ENCODE measurements at places on chromosomes 4 and X.

DNA sequence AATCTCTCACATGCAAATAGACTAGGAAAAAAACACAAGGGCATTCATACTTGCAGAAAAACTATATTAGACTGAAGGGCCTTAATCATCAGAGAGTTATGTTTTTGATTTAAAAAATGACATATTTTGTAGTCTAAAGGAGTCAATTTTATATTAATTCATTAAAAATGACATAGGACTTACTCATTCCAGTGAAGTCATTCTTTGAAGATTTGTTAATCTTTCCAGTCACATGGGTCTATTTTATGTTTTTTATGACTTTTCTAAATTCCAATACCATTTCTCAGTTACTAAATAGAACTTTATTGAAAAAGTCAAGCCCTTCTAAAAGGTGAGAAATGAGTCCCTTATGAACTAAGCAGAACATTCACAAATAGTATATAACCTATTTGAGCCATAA, 743.8 kb upstream of the INTU start:
- no peak for DNase-seq

DNA sequence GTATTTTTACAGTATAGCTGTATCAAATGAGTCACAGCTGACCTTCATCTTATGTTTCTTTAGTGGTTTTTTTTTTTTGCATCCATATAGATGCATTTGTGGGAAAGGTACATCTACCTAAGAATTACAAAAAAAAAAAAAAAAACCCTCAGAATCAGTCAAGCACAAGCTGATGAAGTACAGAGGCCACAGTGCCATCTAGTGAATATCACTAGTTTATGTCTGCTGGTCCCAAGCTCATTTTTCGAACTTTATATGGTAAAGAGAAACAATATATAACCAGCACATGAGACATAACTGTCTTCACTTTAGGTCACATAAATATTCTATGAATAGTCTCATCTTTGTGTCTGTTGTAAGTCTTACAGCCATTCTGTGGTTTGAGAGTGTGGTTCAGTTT, 220.1 kb downstream of the DLG3 start:
- DNase-seq: no peak

DNA sequence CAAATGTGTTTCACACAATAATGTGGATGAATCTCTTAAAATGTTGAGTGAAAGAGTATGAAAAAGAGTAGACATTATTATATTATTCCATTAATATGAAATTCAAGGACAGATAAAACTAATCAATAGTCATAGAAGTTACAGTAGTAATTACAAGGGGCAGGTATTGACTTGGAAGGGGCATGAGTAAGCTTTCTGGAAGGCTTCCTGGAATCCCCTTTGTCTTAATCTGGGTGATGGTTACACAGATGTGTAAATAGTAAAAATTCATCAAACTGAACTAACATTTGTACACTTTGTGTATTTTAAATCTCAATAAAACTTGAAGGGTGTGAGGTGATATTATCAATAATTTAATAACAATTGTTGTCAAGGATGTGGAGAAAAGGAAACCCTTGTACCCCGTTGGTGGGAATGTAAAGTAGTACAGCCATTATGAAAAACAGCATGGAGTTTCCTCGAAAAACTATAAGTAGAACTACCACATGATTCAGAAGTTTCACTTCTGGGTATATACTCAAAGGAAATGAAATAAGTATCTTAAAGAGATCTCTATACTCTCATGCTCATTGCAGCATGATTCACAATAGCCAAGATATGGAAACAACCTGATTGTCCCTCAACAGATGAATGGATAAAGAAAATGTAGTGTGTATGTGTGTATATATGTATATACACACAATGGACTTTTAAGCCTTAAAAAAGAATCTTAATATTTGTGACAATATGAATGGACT, 96.9 kb upstream of the MID1IP1 start:
- DNase-seq: no peak

- DNase-seq: no peak
These were observed 602.5 kb downstream of the KCTD8 start for GRCh38 chr4:43846111-43846587.

DNA sequence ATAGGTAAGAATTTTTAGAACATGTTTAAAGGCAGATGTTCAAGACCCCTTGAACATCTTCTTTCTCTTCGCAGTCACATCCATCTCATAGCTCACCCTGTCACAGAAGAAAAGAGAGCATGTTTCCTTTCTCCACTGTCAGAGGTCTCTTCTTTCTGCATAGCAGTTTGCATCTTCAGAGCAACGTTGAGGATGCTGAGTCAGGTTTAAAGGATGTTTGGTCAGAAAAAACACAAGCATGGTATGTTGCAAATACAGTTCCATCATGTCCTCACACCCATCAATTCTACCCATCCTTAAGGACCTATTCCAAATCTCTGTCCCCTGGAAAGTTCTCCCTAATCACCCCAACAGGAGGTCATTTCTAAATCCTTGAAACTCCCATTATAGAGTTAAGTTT, 84.8 kb downstream of the STOX2 start:
- DNase-seq: no peak

GRCh38 chr4:41590591-41590990, 52.6 kb downstream of the LIMCH1 start:
- DNase-seq: no peak

- DNase-seq: peak; percentile 44
These were observed 722 bp upstream of the EFHC2 start for GRCh38 chrX:44344194-44344593.

DNA sequence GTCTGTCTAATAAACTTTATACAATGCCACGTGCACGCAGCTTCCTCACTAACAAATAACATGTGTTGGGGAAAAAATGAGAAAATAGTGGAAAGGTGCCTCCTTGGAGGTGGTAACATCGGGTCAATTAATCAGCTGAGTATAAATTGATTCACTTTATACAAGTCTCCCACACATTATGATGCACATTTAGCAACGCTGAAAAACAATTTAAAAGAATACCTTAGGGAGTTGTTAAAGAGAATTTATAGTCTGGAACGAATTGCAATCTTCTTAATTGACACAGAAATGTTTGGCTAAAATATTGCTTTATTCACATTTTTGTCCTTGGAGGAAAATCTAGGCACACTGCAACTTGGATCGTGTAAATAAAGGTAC, 84.2 kb downstream of the HPRT1 start:
- DNase-seq: no peak

- DNase-seq: no peak
These were observed 4.2 kb upstream of the ZXDB start for GRCh38 chrX:57587607-57588006.

DNA sequence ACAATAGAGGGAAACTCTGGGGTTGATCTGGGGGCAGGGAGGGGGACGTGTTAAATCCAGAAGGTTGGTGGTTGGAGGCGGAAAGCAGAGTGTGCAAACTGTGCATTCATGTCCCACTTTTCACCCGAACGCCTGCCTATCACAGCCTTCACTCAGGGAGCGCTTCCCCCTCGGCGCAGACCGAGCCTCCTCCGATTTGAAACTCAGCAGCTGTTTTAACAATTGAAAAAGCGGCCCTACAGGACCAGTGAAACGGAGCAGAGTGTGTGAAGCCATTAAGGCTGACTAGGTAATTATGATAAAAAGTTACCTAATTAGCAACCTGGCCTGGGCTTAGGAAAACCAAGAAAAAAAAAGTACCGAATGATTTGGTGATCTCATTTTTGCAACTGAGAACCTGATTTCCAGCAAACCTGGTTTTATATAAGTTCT, 685 bp upstream of the NDNF start:
- DNase-seq: no peak

DNA sequence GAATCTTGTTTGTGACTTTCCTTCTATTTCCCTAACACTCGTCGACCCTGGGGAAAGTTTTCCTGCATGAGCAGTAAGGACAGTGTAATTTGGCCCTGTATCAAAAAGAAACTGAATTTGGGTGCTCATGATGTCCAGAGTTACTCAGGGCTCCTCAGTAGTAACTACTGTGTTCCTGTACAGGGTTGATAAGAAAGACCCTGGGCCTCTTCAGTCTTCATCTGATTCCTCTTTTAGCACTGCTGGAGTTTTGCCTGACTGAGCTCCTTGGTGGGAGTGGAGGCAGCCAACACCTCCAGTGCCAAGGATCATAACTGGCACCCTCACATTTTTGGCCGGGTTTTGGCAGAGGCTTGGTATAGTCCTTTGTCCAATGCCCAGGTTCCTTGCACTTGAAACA, 7.1 kb upstream of the AREG start:
- DNase-seq: no peak

DNA sequence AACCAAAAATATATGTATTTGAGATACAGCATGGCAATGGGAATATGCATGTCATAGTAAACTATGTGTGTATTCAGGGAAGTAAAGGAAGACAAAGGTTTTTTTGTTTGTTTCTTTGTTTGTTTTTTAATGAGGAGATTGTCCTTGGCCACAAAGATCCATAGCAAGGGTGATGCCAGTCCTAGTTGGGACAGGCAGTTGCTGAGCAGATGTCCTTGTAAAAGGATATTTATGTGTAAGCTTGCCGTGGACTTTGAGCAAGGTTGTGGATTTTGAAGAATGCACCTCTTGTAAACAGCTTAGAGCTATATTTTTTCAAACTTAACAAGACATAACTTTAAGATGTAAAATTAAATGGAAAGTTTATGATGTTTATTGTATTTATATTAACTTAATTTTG, 69.9 kb upstream of the GABRE start:
- no peak for DNase-seq

DNA sequence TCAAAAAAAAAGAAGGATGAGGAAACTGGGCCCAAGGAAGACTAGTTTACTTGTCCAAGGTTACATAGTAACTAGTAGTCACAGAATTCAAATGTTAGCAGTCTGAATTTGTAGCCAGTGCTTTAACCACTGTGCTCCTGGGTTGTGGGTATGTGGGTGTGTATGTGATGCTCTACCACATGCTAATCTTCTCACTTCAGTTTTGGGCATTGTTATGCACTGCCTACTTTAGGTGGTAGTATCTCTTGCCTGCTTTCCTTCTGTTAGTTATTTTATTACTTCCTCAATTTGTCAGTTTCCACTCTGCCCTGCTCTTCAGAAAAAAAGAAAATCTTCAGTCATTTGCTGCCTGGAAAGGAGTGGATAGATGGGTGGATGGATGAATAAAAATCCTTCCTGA, 219.2 kb downstream of the RPA4 start:
- no peak for DNase-seq

DNA sequence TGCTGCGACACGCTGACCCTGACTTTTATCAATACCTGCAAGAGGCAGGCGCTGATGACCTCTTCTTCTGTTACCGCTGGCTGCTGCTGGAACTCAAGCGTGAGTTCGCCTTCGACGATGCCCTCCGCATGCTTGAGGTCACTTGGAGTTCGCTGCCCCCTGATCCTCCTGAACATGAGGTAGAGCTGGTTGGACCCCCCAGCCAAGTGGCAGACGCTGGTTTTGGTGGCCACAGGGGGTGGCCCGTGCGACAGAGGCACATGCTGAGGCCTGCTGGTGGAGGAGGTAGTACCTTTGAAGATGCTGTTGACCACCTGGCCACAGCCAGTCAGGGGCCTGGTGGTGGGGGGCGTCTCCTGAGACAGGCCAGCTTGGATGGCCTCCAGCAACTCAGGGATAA, 14.2 kb upstream of the RBM3 start:
- DNase-seq: no peak

GRCh38 chr4:83362492-83363329, 28.1 kb upstream of the HPSE start:
- DNase-seq: no peak

- no peak for DNase-seq
These were observed 179.8 kb downstream of the SCFD2 start for GRCh38 chr4:53185869-53186585.

GRCh38 chrX:41164449-41164848, 79.2 kb downstream of the USP9X start:
- no peak for DNase-seq

- DNase-seq: no peak
These were observed 5.9 kb downstream of the ARHGEF38 start for GRCh38 chr4:105558277-105558676.

DNA sequence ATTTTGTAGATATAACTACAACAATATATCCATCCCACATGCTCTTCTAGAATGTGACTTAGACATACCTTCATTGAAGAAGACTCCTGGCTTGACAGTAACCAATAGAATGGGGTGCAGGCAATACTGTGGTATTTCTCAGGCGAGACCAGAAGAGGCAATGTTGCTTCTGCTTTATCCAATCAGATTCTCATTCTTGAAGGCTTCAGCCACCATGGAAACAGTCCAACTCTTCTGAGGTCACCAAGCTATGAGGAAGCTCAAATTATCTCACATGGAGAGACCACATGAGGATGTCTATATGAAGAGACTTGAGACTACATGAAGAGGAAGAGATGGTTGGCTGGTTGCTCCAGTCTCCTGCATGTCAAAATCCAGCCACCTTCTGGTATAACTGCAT, 469.9 kb downstream of the PCDH10 start:
- DNase-seq: no peak

- no peak for DNase-seq
These were observed 544.7 kb downstream of the NLGN4X start for GRCh38 chrX:5683996-5684395.

- no peak for DNase-seq
These were observed 42.0 kb upstream of the STPG2 start for GRCh38 chr4:98185279-98185678.

GRCh38 chrX:39840133-39840532, 257.6 kb downstream of the BCOR start:
- DNase-seq: no peak

DNA sequence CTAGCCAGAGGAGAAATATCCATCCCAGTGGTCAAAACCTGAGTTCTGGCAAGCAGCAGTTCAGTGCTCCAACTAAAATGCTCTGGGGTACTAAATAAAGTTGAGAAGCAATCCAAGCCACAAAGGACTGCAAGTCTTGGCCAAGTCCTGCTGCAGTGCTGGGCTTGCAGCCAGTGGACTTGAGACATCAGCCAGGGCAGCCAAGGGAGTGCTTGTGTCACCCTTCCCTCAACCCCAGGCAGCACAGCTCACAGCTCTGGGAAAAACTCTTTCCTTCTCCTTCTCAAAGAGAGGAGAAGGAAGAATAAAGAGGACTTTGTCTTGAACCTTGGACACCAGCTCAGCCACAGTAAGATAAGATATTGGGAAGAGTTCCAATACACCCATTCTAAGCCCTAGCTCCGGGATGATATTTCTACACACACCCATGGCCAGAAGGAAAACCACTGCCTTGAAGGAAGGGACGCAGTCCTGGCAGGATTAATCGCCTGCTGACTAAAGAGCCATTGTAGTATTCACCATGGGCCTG, 99.8 kb downstream of the PTCHD1 start:
- no peak for DNase-seq

DNA sequence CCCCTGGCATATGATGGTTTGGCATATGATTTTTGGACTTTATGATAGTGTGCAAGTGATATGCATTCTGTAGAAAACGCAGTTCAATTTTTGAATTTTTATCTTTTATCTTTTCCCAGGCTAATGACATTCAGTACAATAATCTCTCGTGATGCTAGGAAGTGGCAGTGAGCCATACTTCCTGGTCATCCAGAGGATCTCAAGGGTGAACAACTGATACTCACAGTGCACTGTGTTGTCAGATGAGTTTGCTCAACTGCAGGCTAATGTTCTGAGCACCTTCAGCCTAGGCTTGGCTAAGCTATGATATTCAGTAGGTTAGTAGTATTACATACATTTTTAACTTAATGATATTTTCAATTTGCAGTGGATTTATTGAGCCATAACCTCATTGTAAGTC, 405.3 kb downstream of the PCDH7 start:
- no peak for DNase-seq
